ENCODE measurements at places on chromosomes 2 and 18. TPM values are rescaled to one million over a fixed set of nuclear protein-coding genes. Genes with fewer than 3 reads are reported as not detected.

The PRKD3 gene
- total RNA-seq, result 45.9 TPM

The ST6GAL2 gene
- 0.23 TPM for total RNA-seq

The DSG4 gene
- total RNA-seq, result not detected

The COL6A3 gene
- 13.0 TPM for total RNA-seq

- DNase-seq, result no peak
These were observed 226.2 kb downstream of the GALNT13 start for GRCh38 chr2:154097833-154098398.

DNA sequence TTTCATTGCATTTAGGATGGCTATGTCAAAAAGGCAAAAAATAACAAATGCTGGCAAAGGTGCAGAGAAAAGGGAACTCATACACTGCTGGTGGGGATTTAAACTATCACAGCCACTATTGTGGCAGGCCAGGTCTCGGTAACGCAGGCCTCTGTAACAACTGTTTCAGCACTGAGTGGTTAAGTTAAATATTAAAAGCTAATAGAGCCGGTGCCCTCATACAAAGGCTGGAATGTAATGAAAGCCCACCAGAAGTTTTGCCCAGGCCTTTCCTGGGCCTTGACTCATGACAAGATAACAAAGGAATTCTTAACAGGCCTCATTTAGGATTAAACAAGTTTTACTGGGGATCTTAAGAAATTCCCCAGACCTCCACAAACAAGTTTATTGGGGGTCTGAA lies 10.7 kb downstream of the MERTK start:
- no peak for DNase-seq

The SGO2 gene
- 29.4 TPM for total RNA-seq

- DNase-seq, result no peak
These were observed 107.2 kb downstream of the CD226 start for GRCh38 chr18:69840445-69840844.

DNA sequence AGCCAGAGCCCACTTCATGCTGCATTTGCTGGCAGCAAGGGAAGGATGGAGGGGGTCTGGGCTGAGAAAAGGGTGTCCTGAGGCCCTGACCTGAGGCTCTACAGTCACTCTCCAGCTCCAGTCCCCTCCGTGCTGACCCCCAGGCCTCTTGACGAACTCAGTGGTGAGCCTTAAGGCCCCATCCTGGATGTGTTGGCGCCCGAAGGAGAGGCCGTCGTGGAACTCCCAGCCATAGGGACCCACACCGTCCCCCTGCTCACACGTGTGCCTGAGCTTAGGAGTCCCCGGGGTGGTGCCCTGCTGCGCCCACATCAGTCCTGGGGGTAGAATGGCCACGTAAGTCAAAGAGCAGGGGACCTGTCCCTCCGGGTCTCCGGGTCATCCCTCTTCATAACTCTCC lies 776 bp downstream of the MOGS start:
- no peak for DNase-seq

The FOXD4L1 gene
- not detected for total RNA-seq

DNA sequence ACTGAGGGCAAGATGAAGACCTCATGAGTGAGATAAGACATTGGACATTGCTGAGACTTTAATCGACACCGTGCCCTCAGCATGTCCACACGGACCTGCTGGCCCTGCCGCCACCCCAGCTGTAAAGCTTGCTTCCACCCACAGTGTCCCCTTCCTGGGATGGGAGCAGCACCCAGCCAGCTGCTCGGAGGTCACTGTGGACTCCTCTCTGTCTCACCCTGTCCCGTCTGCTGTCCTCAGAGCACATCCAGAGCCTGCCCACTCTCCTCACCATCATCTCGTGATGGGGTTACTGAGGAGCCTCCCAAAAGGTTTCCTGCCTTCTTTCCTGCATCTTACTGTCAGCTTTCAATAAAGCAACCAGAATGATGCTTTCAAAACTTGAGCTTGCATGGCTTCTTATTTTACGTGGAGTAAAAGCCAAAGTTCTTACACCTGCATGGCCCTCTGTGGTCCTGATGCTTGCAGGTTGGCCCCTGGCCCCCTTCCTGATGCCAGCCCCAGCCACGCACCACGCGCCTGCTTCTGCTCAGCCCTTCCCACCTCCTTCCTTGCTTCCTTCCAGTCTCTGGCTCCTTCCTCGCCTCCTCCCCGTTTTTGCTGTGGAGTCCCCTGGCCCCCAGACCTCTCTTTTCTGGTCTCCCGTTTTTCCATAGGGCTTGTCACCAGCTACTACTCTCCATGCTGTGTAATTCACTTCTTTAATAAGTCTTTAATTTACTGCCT lies 67.0 kb downstream of the DGKD start:
- DNase-seq, result no peak

GRCh38 chr2:241244368-241244767 lies 55.9 kb downstream of the ANO7 start:
- DNase-seq, result no peak

- DNase-seq, result no peak
These were observed 92.9 kb downstream of the ZEB2 start for GRCh38 chr2:144426981-144427479.

- no peak for DNase-seq
These were observed 477.5 kb upstream of the MYT1L start for GRCh38 chr2:2808551-2809058.

- DNase-seq, result no peak
These were observed 192.8 kb downstream of the ZFP36L2 start for GRCh38 chr2:43033466-43034241.

- no peak for DNase-seq
These were observed 92.9 kb downstream of the ACVR1 start for GRCh38 chr2:157783245-157783644.

GRCh38 chr2:211447548-211447947 lies 891.1 kb downstream of the CPS1 start:
- no peak for DNase-seq

Data from epithelial cell of proximal tubule (primary cell).